ENCODE measurements at places on chromosomes 16 and 17.
A peak's percentile ranks its signal among the peaks of the same experiment; 100 is the strongest.

- no peak for DNase-seq
Observed at GRCh38 chr17:21113716-21114115, 13.0 kb upstream of the DHRS7B start.

DNA sequence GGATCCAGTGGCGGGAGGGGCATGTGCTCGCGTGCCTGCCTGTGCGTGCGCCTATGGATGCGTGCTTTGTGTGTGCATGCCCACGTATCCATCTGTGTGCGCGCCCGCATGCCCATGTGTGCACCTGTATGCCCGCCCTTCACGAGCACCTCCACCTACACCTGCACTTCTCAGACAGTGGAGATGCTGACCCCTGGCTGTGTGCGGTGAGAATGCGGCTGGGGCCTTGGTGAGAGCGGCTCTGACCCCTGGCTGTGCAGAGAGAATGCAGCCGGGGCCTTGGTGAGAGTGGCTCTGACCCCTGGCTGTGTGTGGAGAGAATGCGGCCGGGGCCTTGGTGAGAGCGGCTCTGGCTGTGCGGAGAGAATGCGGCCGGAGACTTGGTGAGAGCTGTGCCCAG, 33.9 kb downstream of the AXIN1 start:
- DNase-seq, result no peak

DNA sequence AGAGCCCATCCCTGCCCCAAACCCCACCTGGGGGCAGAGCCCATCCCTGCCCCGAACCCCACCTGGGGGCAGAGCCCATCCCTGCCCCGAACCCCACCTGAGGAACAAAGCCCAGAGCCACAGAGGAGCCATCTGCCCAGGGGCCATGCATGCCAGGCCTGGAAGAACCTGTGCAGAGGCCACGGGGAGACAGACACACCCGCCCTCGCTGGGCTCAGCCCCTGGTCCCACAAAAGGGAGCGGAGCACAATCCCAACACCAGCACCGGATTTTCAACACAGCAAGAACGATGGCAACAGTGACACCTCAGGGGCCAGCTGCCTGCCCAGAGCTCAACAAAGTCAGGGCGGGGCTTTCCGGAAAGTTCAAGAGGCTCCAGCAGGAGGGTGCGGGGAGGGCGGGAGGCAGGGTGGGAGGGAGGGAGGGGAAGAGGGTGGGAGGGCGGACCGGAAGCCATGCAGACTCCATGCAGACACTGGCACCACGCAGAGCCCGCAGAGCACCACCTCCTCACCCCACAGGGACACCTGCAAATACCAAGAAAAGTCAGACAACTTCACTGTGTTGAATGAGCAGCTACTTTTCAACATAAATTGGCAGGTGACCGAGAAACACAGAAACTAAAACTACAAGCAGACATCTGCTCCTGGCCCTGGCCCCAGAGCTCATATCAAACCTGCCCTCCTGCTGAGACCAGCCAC, 27.9 kb upstream of the C16orf95 start:
- DNase-seq, result no peak

GRCh38 chr17:13484020-13484419, 117.7 kb downstream of the HS3ST3A1 start:
- DNase-seq, result no peak

DNA sequence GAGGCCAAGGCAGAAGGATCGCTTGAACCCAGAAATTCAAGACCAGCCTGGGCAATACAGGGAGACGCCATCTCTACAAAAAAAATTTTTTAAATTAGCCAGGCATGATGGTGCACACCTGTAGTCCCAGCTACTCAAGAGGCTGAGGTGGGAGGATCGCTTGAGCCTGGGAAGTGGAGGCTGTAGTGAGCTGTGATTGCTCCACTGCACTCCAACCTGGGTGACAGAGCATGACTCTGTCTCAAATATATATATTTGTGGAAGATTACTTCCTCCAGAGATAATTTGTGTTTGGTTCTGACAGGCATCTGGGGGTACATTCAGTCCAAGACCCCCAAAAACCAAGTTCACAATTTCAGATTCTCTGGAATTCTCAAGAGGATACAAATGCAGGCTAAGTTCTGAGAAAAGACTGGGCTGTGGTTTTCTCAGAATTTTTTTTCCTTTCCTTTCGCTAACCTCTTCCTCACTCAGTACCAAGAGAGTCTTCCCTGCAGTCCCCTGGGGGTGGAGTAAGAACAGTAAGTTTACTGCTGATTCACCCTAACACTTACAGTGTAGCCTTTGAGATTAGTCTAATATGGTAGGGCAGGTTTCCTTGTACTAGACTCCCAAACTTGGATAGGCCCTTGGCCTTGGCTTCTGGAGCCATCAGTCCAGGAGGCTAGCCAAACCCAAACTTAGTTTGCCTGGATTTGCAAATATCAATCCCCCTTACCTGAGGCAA, 15.1 kb downstream of the GSDMB start:
- no peak for DNase-seq

- DNase-seq, result no peak
Observed at GRCh38 chr16:89334988-89335802, 117.7 kb downstream of the ZNF778 start.

DNA sequence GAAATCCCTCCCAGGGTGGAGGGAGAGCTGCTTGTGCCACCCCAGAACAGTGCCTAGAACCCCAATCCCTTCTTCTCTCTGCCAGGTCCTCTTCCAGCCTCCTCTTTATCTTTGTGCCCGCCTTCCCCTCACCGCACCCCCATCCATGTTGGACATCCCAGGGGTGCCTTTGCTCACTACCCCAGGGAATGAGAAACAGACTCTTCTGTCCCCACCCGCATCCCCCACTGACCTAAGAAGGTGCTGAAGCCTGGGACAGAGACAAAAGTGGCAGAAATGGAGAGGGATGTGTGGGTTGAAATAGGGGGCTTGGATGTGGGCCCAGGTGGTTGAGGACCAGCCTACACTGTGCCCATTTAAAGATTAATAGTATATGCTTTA, 17.0 kb downstream of the ALOX15B start:
- no peak for DNase-seq

- no peak for DNase-seq
Observed at GRCh38 chr17:75003070-75003956, 9.2 kb upstream of the MRPL58 start.

DNA sequence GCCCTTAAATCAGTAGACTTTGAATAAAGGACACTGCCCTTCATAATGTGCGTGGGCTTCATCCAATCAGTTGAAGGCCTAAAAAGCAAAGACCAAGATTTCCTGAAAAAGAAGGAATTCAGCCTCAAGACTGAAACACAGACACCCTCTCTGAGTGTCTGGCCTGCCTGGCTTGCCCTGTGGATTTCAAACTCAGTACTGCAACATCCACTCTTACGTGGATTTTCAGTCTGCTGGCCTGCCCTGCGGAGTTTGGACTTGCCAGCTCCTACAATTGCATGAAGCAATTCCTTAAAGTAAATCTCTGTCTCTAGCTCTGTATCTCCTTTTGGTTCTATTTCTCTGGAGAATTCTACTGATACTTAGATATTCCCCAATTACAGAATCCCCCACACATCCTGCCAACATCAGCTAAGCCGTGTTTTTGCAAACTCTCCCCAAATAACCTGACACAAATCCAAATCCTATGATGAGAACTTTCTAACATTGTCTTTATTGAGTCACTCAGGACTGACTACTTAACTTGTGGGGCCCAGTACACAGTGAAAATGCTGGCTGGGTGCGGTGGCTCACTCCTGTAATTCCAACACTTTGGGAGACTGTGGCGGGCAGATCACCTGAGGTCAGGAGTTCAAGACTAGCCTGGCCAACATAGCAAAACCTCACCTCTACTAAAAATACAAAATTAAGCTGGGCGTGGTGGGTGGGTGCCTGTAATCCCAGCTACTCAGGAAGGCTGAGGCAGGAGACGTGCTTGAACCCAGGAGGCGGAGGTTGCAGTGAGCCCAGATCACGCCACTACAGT, 7.2 kb upstream of the TNFRSF17 start:
- DNase-seq, result no peak

DNA sequence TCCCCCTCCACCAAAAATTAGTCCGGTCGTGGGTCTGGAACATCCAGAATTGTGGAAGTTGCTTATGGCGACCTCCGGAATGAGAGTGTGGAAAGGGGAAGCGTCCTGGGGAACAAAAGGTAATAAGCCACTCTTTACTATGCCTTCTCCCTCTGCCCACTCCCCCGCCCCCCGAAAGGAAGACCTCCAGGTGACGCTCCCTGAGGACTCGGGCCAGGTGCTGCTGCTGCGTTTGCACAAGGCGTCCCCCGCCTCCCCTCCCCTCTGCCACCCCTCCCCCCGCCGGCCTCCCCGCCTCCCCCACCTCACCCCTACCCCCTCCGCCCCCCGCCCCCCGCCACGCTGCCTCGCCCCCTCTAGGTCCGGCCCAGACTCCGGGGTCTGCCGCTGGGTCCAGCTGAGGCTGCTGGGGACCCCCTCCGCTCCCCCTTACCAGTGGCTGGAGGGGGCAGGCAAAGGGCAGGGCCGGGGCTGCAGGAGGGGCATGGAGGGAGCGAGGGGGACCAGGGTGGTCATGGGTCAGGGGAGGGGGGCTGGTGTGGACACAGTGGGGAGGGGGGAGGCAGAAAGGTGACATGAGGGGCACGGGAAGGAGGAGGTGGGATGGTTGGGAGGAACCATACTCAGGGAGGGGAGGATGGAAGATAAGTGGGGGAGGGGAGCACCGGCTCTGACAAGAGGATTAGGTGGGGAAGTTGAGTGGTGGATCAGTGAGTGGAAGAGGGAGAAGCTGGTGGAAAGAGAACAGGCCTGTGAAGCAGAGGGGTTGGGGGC, 23.6 kb downstream of the ALOX12B start:
- DNase-seq, result no peak

DNA sequence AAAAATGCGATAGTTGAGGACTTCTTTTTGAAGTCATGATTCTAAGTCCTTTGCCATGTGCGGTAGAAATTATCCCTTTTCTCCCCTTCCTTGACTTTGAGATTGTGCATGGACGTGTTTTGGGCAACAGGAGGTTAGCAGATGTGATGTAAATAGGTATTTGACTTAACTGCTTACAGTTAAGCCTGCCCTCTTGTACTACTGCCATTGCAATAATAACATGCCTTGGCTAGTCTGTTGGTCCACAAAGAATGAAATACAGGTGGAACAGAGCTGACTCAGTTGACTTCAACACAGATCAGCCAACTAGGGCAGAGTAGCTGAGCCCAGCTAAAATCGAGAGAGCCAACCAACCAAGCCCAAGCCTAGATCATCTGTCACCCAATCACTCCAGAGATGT, 125.5 kb downstream of the BRIP1 start:
- no peak for DNase-seq

GRCh38 chr16:66936462-66936861, 1.1 kb downstream of the CES2 start:
- no peak for DNase-seq

- DNase-seq, result no peak
Observed at GRCh38 chr17:333626-334396, 18.8 kb downstream of the RPH3AL start.

DNA sequence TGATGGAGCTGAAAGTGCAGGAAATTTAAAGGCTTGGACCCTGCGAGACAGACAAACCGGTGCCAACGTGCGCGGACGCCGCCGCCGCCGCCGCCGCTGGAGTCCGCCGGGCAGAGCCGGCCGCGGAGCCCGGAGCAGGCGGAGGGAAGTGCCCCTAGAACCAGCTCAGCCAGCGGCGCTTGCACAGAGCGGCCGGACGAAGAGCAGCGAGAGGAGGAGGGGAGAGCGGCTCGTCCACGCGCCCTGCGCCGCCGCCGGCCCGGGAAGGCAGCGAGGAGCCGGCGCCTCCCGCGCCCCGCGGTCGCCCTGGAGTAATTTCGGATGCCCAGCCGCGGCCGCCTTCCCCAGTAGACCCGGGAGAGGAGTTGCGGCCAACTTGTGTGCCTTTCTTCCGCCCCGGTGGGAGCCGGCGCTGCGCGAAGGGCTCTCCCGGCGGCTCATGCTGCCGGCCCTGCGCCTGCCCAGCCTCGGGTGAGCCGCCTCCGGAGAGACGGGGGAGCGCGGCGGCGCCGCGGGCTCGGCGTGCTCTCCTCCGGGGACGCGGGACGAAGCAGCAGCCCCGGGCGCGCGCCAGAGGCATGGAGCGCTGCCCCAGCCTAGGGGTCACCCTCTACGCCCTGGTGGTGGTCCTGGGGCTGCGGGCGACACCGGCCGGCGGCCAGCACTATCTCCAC, at the start of gene NOG:
Gene NOG, plus strand, starts transcription at position 54 of the 674 bp plus-strand sequence. Its CDS starts 525 bp downstream, at position 579.
- DNase-seq, result peak; percentile 76

- DNase-seq, result no peak
Observed at GRCh38 chr16:50479771-50480170, 68.4 kb upstream of the NKD1 start.

GRCh38 chr16:51049276-51049675, 101.8 kb downstream of the SALL1 start:
- no peak for DNase-seq

- no peak for DNase-seq
Observed at GRCh38 chr16:25052530-25052929, 37.4 kb upstream of the ARHGAP17 start.

DNA sequence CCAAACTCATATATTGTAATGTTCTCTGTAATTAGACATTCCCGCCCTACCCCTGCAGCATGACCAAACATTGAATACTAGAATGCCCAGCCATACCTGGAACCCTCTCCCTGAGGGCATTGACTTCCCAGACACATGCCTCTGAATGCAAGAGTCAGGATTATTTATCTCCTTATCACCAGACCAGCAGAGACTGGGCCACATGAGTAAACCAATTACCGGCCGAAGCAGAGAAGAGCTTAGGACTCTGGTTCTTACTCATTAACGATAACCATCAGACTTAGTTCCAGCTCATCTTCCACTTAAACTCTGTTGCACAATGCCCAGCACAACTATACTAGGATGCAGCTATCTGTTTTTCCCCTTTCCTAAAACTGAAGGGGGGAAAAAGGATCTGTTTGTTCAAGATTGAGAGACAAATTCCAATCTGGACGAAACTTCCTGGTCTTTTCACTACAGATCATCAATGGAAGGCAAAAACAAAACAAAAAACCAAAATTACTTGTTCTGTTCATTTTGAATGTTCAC, 88.2 kb upstream of the CORO6 start:
- no peak for DNase-seq

DNA sequence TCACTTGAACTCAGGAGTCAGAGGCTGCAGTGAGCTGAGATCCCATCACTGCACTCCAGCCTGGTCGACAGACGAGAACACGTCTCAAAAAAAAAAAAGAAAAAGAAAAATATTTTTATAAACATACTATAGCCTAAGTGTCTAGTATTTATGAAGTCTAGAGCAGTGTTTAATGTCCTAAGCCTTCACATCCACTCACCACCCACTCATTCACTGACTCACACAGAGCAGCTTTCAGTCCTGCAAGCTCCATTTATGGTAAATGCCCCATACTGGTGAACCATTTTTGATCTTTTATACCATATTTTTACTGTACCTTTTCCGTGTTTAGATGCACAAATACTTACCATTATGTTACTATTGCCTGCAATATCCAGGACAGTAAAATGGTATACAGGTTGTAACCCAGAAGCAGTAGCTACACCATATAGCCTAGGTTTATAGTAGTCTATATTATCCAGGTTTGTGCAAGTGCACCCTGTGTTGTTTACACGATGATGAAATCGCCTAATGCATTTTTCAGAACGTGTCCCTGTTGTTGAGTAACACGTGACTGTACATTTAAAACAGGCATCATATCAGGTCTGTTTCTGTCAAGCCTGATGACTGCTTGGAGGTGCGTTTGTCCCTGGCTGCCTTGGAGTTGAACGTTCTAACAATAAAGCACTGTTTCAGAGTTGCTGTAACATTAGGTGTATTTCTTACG, 10.1 kb downstream of the NUDT7 start:
- DNase-seq, result no peak

- no peak for DNase-seq
Observed at GRCh38 chr17:40068584-40068916, 5.8 kb downstream of the THRA start.

All from coronary artery (tissue), 2 donors.